ENCODE measurements at places on chromosomes 6 and 20.
A peak's percentile ranks its signal among the peaks of the same experiment; 100 is the strongest.

DNA sequence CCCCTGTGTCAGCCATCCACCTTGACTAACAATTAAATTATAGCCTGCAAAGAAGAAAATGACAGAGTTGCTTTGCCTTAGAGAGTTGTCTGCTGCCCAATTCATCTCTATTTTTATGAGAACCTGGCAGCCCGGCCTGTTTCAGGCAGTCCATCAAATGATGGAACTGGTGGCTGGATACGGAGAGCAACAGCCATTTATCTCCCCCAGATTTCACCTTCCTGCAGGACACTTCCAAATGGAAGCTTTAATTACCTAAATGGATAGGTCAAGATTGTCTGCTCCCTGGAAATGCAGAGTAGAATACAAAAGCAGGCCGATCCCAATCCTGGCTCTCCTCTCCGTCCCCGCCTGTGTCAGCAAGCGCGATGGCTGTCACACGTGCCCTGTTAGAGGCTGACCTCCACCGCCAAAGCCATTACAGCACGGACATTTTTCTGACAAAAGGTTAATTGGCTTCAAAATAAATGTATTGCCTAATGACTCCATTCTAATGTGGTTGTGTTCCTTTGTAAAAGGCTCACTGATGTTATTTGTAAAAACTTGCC is 86.7 kb downstream of the PACRG start:
- no peak for DNase-seq
- no peaks in the 10 kb centered on the region for H3K36me3 ChIP-seq
- H3K4me1 ChIP-seq, result no peaks in the 10 kb centered on the region
- no peaks in the 10 kb centered on the region for H3K27me3 ChIP-seq
- no peak overlapping the region for H3K4me3 ChIP-seq

DNA sequence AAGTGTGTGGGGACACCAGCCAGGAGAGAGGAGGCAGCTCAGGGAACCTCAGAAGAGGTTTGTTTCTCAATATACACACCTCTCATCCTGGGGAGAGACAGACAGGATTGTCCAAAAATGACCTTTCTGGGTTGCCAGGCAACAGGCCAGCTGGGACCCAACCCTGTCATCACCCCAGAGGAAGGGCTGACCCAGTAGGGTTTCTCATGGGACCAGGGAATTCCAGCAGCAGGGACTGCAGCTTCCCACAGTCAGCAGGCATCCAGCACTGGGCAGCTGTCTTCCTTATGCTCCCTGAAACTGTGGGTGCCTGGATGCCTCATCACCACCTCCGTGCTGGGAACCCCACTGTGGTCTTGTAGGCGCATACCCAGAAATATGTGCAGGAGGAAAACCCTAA is 1.3 kb downstream of the C20orf202 start:
- no peak overlapping the region for H3K27ac ChIP-seq
- H3K36me3 ChIP-seq, result no peaks in the 10 kb centered on the region
- no peak overlapping the region for H3K4me3 ChIP-seq
- H3K27me3 ChIP-seq, result no peaks in the 10 kb centered on the region

GRCh38 chr20:9838035-9838377 is 870 bp downstream of the PAK5 start:
- peaks cover 18% of the 10 kb centered on the region for H3K4me1 ChIP-seq
- no peaks in the 10 kb centered on the region for H3K36me3 ChIP-seq
- no peak for DNase-seq
- H3K4me3 ChIP-seq, result peak overlapping the region; percentile 46

DNA sequence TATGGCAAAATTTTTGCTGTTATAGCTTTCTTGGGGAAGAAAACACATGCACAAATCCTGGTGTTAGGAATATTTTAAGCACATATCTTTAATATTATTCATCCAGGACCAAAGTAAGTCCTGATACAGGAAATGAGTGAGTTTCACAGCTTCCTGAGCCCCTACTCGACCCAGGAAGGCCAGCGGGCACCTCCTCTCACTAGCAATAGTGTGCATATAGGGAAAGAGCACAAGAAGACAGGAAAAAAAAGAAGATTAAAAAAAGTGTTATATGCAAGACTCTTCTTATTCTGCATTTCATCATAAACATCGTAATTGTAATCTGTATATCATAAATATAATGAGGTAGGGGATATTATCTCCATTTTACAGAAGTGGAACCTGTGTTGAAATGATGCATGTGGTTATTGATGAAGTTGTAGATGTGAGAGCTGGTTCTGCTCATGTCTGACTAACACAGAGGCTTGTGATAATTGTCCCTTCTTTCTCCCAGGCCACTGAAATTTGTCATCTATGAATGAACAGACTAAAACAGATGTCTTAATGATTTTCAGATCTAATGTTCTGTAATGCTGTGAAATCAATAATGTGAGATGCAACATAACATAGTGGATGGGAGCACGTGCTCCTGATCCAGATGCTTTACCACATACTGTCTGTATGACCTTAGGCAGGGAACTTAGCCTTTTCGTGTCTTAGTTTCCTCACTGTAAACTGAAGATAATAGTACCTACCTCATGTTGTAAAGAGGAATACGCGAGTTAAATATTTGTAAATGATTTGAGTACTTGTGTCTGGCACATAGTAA is 101.2 kb downstream of the MYO6 start:
- peaks cover 6% of the 10 kb centered on the region for H3K4me1 ChIP-seq
- H3K36me3 ChIP-seq, result no peaks in the 10 kb centered on the region
- H3K27ac ChIP-seq, result no peak overlapping the region
- H3K4me3 ChIP-seq, result no peak overlapping the region
